ENCODE measurements at places on chromosomes 7 and 10.

- DNase-seq, result no peak
These were observed 130.2 kb downstream of the LRRC4 start for GRCh38 chr7:127900732-127901685.

GRCh38 chr7:74584160-74584954 lies 73.2 kb upstream of the GTF2I start:
- no peak for DNase-seq

GRCh38 chr7:46450425-46450824 lies 529.4 kb upstream of the IGFBP3 start:
- no peak for DNase-seq

DNA sequence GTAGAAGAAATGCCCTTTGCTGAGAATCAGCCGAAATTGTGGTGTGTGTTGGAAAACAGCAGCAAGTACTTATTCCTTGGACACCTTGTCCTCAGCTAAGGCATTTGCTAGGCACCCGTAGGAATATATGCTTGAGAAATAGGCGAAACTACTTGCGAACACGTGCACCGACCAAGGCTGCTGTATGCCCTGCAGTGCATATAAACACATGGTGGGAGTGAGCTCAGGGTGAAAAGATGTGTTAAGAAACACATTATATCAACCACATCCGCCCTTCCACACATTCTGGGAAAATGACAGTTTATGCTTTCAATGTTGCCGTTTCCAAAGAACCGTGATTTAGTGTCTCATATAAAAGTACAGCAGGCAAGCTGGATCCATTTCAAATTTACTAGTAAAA lies 199.2 kb downstream of the JCAD start:
- no peak for DNase-seq

GRCh38 chr10:59852670-59853069 lies 53.7 kb downstream of the CCDC6 start:
- DNase-seq, result no peak

GRCh38 chr10:77030974-77031373 lies 606.6 kb downstream of the KCNMA1 start:
- DNase-seq, result no peak

GRCh38 chr7:116802144-116802745 lies 60.1 kb upstream of the CAPZA2 start:
- DNase-seq, result no peak

DNA sequence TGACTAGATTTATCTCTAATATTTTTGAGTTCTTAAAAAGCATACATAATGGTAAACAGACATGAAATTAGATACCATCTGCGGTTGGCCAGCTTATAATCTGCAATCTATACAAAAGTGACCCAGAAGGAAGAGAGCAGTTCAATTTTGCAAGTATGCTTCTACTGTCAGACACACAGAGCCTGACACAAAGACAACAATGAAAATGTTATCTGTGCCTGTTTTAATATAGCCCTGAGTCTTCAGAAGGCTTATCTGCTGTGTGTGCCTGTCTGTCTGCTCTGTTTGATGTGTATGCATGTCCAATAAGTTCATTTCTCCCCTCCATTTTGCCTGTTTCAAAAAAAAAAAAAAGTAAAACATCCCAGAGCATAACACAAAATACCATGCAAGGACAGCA lies 73.3 kb upstream of the FHIP2A start:
- DNase-seq, result no peak
